ENCODE measurements at places on chromosomes 7 and 10. TPM values are rescaled to one million over a fixed set of nuclear protein-coding genes. Genes with fewer than 3 reads are reported as not detected.

Gene TBRG4
- total RNA-seq, result 50.4 TPM

Gene YKT6
- 66.5 TPM for total RNA-seq

Gene ZNF33A
- 32.5 TPM for total RNA-seq

Gene NRCAM
- 343 TPM for total RNA-seq

Gene PAPOLB
- total RNA-seq, result 0.70 TPM

Gene CDH23
- 7.7 TPM for total RNA-seq

Gene GIMAP2
- total RNA-seq, result 1.3 TPM

Gene TEX36
- total RNA-seq, result not detected

Gene MNX1
- not detected for total RNA-seq

Gene ICA1
- 87.9 TPM for total RNA-seq

Gene NPSR1
- total RNA-seq, result not detected

Data from dorsolateral prefrontal cortex (tissue), 122 donors.